CD4-positive, alpha-beta T cell treated with Interleukin-15 for 4 hours (primary cell): ENCODE measurements at places on chromosomes 5 and 9.

DNA sequence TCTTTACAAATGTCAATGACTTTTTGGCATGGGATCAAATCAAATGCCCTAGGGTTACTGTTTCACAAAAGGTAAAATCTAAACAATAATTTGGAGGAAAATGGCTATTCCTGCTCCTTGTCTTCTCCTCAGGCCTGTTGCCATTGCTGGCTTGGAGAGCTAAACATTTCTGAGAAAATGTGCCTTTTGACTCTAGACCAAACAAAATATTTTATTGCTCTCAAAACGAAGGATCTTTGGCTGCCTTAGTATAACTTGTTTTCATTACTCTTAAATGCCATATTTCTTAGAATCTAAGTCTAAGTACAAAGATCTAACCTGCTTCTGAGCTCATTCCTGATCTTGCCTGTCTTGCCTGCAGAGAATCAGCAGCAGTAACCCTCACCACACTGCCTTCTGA, 116.6 kb downstream of the MUSK start:
- no peak for DNase-seq

DNA sequence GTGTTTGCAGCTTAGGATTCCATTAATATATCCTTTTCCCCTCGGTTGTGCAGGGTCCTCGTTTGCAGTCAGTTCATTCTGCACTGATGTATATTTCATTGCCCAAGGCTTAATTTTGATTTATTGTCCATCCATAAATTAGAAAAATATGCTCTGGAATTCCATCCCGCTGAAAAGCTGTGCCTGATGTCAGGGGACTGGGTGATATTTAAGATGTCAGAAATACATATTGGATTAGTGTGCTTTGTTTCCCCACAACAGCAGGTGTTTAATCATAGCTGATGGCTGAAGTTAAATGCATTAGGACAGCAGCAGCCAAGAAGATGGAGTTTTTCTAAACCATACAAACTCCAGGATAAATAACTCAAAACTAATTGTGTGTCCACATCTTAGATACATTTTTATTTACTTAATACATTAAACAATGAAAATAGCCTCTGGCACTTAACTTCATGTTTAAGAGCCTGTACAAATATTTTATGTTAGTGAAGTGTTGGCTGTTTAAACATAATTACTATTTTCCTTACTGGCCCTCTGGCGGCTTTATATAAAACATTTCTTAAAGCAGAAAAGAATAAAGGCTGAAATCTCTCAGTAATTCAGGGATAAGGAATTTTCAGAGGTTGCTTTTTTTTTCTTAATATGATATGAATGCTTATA, 170.4 kb upstream of the TBCA start:
- DNase-seq = no peak

DNA sequence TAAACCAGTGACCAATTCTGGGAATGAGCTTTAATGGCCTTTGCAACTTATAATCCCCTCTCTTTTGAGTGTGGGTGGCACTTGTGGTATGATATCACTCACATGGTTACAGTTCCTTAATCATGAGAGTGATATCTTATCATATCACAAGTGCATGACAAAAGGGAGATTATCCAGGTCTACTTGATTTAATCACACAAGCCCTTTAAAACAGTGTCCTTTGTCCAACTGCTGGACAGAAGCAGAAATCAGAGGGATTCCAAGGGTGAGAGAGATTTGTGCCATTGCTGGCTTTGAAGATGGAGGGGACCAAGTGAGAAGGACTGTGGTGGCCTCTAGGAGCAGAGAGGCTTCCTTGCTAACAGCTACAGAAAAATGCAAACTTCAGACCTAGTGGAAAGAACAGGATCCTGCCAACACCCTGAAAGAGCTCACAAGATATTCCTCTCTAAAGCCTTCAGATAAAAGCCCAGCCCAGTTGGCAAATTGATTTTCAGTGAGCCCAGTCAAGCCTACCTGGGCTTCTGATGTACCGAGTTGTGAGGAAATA, 279.0 kb upstream of the TLE4 start:
- DNase-seq = no peak

GRCh38 chr5:31196309-31196708, 2.8 kb downstream of the CDH6 start:
- no peak for DNase-seq

DNA sequence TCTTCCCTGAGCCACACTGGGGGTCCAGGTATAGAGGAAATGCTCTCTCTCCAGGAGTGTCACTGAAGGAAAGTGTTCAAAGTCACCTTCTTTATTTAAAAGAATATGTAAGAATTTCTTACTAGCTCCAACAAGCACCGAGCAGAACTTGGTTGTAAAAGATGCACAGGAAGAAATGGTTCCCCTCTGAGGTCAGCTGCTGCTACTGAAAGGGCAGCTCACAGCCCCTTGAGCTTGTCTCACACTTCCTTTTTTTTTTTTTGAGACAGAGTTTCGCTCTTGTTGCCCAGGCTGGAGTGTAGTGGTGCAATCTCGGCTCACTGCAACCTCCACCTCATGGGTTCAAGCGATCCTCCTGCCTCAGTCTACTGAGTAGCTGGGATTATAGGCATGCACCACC, 77.2 kb downstream of the PRRT1B start:
- DNase-seq = no peak

GRCh38 chr9:137721479-137721878, 102.7 kb downstream of the EHMT1 start:
- DNase-seq = peak; percentile 30

DNA sequence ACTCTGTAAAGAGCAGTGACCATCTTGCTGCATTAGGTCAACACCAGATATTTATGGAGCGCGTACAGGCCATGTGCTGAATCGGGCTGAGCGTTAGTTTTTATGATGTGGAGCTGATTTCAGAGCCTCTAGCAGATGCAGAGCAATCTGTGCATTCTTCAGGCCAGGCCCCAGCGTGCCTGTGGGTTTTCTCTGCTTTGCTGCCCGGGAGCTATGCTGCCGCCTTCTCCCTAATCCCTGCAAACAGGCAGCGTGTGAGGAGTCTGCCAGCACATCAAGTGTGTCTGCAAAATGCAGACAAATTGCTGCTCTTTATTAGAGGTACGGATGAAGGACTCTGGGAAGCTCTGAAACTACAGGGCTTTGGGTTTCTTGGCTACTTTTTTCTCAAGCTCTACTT, 170.0 kb downstream of the NTRK2 start:
- DNase-seq = no peak

GRCh38 chr5:22604711-22605110, 248.4 kb downstream of the CDH12 start:
- DNase-seq = no peak

DNA sequence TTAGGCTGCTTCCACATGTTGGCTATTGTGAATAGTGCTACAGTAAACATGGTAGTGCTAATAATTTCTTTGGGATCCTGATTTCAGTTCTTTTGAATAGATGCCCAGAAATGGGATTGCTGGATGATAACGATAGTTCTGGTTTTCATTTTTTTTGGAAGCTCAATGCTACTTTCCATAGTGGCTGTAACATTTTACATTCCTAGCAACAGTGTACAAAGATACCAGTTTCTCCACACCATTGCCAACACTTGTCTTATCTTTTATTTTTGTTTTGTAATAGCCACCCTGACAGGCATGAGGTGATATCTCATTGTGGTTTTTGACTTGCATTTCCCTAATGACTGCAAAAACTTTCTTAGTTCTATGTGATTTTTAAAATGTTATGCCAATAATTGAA, 68.8 kb upstream of the LRRC70 start:
- DNase-seq = no peak

DNA sequence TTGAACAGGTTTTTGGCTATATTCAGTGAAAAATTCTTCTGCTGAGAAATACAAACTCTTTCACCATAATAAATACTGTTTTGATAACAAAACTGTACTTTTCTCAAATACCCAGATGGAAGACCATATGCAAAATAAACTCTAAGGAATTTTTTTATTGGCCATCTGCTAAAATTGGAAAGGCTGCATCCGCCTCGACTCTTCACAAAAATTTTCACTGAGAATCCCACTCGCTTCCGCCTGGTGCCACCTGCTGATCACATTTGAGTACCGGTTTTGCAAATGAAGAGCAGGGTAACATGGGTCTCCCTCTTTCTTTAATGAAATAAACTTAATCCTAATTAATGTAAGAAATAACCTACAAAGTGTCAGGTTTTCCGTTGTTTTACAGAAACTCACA, 76.4 kb downstream of the TTLL11 start:
- DNase-seq = no peak

GRCh38 chr9:93252781-93253530, 69.0 kb downstream of the WNK2 start:
- no peak for DNase-seq

DNA sequence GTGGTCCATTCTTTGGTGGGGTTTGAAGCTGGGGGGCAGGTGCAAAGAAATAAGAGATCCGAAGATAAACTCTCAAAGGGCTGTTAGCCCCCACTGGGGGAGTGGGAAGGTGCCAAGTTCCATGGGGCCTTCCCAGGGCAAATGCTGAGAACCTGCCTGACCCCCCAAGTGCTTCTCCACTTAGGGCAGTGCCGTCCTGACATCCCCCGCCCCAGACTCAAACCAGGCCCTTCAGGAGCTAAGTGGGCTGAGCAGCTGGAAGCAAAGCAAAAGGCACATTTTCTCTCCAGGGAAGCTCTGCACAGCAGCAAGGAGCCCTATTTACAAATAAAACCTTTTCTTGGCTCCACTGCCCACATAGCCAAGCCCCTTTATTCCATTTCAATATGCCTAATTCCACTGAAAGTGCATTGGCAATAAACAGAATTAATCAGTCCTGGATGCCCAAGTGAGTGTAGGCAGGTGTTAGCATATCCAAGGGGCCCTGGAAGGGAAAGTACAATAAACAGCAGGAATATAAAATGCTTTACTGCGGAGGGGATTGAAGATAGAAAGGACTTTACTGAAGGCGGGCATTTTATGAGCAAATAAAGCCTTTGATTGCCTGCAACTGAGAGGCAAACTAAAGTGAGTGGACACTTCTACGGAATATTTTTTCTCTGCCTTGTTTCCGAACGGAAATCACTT, 44.6 kb downstream of the WHRN start:
- no peak for DNase-seq

DNA sequence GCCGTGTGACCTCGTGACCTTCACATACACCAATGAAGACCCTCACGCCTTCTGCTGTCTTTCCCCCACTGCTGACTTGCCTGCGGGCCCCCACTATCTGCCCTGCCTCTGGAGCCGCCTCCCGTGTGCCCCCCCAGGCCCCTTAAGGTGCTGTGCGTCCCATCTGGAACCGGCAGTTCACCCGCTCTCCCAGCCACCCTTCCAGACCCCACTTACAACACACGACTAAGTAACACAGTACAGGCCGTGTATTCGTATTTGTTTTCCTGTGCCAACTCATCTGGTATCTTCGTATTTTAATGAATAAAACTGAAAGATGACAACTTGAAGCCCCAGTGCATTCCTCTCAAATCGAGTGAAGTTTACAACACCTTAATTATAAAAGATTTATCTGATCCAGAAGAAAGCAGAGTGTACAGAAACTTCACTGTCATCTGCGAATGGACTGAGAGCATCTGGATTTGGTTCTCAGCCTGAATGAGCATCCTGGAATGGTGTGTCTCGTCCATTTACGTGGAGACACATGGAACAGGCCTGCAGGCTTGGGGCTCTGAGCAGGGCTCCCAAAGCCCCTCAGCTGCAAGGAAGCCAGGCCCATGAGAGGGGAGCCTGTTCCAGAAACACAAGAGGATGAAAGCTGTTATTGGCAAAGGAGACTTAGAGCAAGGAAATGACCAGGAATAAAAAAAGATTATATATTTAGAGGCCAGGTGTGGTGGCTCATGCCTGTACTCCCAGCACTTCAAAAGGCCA, 21.9 kb upstream of the TERT start:
- no peak for DNase-seq

GRCh38 chr5:17794815-17795214, 160.6 kb downstream of the TAF11L14 start:
- DNase-seq = no peak

DNA sequence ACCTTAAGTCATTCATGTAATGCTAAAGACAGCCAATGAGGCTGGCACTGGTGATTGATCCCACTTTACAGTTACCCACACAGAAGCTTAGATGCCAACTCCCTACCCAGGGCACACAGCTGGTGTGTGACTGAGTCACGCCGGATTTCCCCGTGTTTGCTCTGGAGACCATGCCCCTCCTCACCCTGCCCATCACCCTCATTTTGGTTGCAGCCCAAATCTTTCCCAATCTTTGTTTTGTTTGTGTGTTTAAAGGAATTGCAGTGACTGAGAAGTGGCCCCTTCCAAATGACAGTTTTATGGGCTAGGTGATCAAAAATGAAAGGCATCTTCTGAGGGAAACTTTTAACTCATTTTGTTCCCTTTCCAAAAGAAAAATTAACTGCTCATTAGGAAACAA, 10.9 kb downstream of the FBXL7 start:
- DNase-seq = no peak

- no peak for DNase-seq
Observed at GRCh38 chr9:92438900-92439526, 14.7 kb upstream of the OMD start.

GRCh38 chr5:88792144-88792840, 90.7 kb downstream of the MEF2C start:
- no peak for DNase-seq

DNA sequence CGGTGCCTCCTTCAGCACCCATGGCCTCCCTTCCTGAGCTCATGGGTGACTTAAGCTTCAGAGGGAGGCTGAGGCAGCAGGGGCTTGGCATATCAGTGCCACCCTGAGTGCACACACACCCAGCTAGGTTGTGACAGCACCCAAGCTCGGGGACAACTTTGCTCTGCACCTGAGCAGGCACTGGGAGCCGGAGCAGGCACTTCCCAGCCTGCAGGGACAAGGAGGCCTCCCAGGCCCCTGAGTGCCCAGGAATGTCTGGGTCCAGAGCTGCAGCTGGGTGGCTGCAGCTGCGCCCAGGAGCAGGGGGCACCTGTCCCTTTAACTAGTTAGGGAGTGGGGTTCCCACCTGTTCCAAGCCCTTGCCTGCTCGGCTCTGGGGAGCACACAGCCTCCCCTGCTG, 48.7 kb upstream of the CDH12 start:
- no peak for DNase-seq

- no peak for DNase-seq
Observed at GRCh38 chr5:147348046-147348445, 113.2 kb downstream of the STK32A start.

DNA sequence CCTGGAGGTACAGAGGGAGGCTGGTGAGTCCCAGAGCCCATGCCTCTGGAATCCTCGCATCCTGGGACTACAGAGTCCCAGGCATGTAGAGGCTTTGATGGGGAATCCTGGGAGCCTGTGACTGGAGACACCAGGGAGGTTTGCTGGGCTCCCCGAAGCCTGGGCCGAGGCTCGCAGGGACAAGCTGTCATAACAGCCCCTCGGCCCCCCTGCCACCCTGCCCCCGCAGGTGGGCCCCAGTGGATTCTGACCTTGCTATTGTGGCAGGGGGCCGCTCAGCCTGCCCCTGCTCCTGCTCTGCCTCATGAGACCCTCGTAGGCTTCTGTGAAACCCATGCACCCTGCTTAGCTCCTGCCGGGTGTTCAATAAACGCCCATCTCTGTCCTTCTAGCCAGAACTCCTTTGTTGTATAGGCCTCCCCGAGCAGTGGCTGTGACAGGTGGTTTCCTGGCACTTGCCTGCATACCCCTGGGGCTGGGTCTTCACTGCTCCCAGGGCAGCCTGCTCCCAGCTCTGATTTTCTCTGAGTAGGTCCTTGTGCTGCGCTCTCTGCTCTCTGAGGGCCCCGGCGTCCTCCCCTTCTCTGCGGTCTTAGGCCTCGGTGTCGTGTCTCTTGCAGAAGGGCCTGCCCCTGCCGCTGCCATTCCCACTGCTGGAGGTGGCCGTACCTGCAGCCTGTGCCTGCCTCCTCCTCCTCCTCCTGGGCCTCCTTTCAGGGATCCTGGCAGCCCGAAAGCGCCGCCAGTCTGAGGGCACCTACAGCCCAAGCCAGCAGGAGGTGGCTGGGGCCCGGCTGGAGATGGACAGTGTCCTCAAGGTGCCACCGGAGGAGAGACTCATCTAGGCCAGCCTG, 20.4 kb downstream of the CRB2 start:
- no peak for DNase-seq
